ENCODE measurements at places on chromosomes 7 and 10.

- DNase-seq = no peak
Observed at GRCh38 chr7:26858241-26858715, 6.1 kb downstream of the SKAP2 start.

- DNase-seq = no peak
Observed at GRCh38 chr10:30854656-30855055, 177.0 kb downstream of the ZNF438 start.

DNA sequence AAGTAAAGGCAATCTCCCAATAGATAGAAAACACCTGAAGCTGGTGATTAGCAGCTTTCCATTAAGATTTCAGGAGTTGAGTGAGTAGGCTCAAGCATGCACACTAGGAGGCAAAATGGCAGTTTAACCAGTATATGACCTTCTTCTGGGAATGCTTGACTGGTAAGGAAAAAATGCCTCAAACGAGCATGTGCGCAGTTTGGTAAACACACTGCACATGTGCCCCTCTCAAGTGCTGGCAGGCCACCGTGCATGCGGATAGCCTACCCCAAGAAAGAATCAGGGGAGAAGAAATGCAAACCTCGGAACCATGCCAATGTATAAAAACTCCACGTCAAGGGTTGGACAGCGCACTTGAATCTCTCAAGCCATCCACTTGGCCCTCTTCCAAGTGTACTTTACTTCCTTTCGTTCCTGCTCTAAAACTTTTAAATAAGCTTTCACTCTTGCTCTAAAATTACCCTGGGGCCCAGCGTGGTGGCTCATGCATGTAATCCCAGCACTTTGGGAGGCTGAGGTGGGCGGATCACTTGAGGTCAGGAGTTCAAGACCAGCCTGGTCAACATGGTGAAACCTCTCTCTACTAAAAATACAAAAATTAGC is 98.8 kb upstream of the CDK1 start:
- DNase-seq = no peak

DNA sequence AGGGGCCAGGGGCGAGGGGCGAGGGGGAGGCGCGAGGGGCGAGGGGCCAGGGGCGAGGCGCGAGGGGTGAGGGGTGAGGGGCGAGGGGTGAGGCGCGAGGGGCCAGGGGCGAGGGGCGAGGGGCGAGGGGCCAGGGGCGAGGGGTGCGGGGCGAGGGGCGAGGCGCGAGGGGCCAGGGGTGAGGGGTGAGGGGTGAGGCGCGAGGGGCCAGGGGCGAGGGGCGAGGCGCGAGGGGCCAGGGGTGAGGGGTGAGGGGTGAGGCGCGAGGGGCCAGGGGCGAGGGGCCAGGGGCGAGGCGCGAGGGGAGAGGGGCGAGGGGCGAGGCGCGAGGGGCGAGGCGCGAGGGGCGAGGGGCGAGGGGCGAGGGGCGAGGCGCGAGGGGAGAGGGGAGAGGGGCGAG is 192.3 kb downstream of the PTPRN2 start:
- DNase-seq = no peak

DNA sequence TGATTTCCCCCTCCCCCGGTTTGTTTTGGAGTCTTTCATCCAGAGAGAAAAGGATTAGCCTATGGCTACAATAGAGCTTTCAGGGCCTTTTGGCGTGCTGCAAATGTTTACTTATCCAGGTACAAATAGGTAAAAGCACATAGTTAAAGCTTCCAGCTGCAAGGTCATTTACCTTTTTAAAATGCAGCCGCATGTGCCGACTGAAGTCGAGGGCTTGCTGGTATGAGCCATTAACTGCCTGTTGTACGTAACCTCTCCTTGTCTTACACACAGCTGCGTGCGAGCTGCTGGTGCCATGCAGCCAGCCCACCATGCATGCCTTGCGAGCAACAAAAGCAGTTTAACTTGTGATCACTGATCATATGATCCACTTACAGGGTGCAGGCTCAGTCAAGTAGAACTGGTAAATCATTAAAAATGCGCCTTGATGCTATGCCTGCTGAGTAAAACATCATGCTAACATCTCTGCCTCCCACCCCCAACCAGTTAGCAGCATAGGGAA is 866.4 kb downstream of the LRMDA start:
- DNase-seq = no peak

GRCh38 chr10:128908499-128908898 is 558.5 kb upstream of the MGMT start:
- no peak for DNase-seq

- no peak for DNase-seq
Observed at GRCh38 chr7:25968205-25968993, 183.6 kb upstream of the NFE2L3 start.

GRCh38 chr7:44536090-44536489 is 5.0 kb downstream of the NPC1L1 start:
- no peak for DNase-seq

GRCh38 chr10:44198096-44198779 is 186.7 kb downstream of the CXCL12 start:
- DNase-seq = no peak

GRCh38 chr7:151709141-151710038 is 167.5 kb downstream of the PRKAG2 start:
- no peak for DNase-seq

GRCh38 chr7:101952355-101953247 is 135.2 kb downstream of the CUX1 start:
- no peak for DNase-seq

Data from muscle of arm (tissue), 14 donors.